ENCODE measurements at places on chromosomes 5 and 9. TPM values are rescaled to one million over a fixed set of nuclear protein-coding genes. Genes with fewer than 3 reads are reported as not detected.

CNTNAP3 gene
- 2.7 TPM for total RNA-seq

PCDHAC2 gene
- total RNA-seq = not detected

FOXI1 gene
- not detected for total RNA-seq

DNAJA1 gene
- 54.3 TPM for total RNA-seq

SUSD3 gene
- total RNA-seq = 0.74 TPM

CNOT8 gene
- total RNA-seq = 21.8 TPM

OR1J2 gene
- total RNA-seq = not detected

C5orf58 gene
- not detected for total RNA-seq
